ENCODE measurements at places on chromosomes 4 and X.

- no peak for DNase-seq
Measured at GRCh38 chrX:9912351-9913145, 54.6 kb upstream of the CLDN34 start.

DNA sequence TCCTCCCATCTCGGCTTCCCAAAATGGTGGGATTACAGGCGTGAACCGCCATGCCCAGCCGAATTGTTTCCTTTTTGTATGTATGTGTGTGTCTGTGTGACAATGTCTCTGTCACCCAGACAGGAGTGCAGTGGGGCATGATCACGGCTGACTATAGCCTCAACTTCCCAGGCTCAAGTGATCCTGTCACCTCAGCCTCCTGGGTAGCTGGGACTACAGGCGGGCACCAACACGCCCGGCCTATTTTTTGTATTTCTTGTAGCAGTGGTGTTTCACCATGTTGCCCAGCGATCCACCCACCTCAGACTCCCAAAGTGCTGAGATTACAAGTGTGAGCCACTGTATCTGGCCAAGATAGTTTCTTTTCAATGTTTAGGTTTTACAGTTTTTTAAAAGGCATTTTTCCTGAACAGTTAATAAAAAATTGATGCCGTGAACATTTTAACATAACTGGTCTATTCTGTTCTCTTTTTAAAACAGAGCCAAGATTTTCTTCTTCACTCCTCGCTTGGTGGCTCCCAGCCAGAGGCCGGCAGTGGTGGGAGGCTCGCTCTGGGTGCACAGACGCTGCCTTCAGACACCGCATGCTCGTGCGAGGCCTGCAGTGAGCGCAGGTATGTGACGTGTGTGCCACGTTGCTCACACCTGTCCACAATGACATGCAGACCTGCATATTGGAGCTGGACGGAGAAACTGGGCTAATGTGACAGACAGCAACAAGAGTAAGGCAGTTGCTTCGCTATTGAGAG lies 88.5 kb downstream of the FAM193A start:
- DNase-seq: no peak

DNA sequence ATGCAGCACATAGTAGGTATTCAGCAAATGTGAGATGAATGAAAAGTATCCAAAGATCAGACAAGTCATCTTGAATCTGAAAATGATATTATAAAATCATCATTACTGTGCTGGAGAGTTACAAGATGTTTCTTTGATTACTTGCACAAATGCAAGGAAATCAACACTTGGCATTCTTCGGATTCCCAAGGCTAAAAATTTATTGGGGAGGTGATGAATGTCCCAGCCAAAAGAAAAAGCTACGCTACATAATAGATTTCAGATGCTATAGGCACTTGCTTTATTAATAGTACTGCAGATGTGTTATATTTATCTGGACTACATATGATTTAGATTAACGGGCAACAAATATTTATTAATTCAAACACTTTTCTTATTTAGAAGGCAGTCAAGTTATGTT lies 286.7 kb upstream of the TENM3 start:
- no peak for DNase-seq

DNA sequence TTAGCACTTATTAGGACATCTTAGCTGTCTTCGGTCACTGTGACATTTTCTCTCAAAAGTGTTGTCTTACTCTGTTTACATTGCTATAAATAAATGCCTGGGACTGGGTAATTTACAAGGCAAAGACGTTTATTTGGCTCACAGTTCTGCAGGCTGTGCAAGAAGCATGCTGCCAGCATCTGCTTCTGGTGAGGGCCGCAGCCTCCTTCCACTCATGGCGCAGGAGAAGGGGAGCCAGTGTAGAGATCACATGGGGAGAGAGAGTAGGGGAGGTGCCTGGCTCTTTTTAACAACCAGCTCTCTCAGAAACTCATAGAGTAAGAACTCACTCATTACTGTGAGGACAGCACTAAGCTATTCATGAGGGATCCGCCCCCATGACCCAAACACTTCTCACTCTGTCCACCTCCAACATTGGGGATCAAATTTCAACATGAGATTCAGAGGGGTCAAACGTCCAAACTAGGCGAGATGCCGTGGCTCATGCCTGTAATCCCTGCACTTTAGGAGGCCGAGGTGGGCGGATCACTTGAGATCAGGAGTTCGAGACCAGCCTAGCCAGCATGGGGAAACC lies 43.5 kb upstream of the HERC6 start:
- no peak for DNase-seq

DNA sequence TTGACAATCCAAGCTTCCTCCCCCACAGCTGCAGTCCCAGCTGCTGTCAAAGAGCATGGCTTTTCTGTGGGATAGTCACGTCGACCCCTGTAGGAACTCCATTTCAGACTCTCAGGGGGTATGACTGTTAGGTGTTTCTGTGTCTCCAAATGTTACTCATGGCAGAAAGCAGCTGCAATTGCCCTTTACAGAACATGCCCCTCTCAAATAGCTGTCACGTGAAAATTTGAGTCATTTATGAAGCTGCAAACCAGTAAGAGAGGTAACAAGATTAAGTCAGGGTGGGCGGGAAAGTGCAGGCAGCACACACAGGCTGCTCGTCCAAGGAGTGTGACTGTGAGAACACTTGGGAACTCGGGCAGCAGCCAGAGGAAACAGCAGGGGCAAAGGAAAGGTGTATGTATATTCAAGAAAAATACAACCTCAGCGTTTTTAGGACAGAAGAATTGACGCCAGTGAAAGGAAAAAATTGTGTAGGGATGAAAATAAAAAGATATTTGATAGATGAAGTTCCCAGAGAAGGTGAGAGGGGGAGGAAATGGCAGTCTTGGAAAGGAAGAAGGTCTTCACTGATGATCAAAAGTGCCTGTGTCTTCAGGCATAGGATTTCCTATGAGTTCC lies 66.5 kb upstream of the TMEM184C start:
- no peak for DNase-seq

DNA sequence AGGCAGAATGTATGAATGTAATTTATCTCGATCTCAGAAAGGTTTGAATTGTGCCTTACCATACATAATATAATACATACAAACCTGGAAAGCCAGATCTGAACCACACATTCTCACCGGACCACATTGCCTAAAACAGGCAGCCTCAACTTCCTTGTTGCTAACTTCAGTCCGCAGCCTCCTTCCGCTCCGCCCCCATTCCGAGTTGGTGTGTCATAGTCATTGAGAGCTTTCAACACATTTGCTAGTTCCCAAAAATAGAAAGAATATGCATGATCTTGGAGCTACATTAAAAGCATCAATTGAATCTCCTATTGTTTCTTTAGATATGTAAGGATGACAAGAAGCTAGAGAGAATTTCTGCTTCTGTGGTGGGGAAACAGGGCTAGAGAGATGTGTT lies 127.2 kb downstream of the ARHGEF9 start:
- DNase-seq: no peak

DNA sequence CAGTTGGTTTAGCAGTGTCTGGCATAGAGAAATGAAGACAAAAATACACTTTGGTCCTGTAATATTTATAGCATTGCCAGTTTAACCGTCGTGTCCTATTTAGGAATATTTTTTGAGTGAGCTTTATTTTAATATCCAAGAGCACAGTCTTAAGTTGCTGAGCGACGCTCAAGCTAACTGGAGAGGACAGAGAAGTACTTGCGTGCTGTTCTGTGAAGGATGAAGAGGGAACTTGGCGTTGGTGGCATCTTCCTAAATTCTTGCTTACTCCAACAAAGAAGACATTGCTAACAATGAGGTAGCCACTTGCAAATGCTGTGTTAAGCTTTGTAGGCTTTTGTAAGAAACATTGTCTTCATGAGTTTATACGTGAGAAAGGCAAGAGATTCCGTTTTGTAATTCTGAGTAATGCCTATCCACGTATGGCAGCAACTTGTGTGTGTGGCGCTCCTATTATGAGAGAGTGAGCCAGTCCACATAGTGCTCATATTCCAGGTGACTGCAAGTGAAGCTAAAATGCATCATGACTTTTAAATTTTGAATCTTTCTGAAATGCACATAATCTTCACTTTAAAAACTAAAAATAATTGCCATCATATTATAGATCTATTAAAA lies 50.6 kb downstream of the SYNPO2 start:
- no peak for DNase-seq

GRCh38 chr4:152448854-152449253 lies 87.0 kb downstream of the FBXW7 start:
- DNase-seq: no peak

GRCh38 chr4:144518181-144518895 lies 127.6 kb upstream of the HHIP start:
- no peak for DNase-seq
